Prostate gland (tissue), 2 donors: ENCODE measurements at places on chromosomes 2 and 18. TPM values are rescaled to one million over a fixed set of nuclear protein-coding genes. Genes with fewer than 3 reads are reported as not detected.

DNA sequence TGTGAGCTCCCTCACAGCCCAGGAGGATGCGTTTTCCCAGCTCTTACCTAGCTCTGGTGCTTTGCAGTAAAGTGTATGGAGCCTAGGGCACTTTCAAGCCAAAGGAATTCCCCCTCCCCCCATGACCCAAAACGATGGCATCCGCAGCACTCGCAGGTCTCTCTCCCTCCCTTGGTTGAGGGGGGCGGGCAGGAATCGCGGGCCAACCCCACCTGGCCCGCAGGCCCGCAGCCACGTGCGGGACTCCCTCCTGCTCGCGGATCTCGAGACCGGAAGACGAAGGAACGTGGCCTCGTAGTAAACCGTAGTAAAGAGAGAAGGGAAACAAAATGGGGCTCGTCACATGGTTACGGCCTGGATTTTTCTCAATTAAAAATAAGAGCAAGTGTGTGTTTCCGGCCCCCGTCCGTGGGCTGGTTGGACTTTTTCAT lies 8.5 kb downstream of the IRS1 start:
- no peaks in the 10 kb centered on the region for H3K4me1 ChIP-seq
- H3K36me3 ChIP-seq = no peaks in the 10 kb centered on the region
- no peaks in the 10 kb centered on the region for H3K27me3 ChIP-seq
- peak; percentile 22 for DNase-seq
- peak overlapping the region; percentile 59 for H3K4me3 ChIP-seq

DNA sequence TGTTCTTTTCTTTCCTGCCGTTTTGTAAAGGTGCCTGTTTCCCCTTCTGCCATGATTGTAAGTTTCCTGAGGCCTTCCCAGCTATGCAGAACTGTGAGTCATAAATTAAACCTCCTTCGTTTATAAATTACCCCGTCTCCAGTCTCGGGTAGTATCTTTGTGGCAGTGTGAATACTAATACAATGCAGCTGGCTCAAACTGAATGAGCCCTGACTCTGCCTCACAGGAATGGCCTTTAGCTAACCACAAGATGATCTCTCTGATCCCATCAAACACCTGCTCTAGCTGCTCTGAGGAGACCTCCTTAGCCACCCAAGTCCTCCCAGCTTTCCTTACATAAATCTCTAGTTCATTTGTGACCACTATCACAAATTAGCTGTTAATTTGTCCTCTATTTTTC lies 41.5 kb upstream of the CAB39 start:
- H3K4me3 ChIP-seq = no peak overlapping the region
- H3K36me3 ChIP-seq = no peaks in the 10 kb centered on the region
- H3K4me1 ChIP-seq = no peaks in the 10 kb centered on the region
- no peak for DNase-seq

The GPC1 gene
- total RNA-seq = 447 TPM

The DPP10 gene
- not detected for total RNA-seq

The SCG2 gene
- 1.0 TPM for total RNA-seq
